ENCODE measurements at places on chromosomes 3 and 15. TPM values are rescaled to one million over a fixed set of nuclear protein-coding genes. Genes with fewer than 3 reads are reported as not detected.

- no peak for DNase-seq
Measured at GRCh38 chr3:42226470-42227425, 39.2 kb downstream of the CCK start.

Gene SLC12A8
- total RNA-seq: 1.4 TPM

Gene SCG5
- total RNA-seq: 3.7 TPM

DNA sequence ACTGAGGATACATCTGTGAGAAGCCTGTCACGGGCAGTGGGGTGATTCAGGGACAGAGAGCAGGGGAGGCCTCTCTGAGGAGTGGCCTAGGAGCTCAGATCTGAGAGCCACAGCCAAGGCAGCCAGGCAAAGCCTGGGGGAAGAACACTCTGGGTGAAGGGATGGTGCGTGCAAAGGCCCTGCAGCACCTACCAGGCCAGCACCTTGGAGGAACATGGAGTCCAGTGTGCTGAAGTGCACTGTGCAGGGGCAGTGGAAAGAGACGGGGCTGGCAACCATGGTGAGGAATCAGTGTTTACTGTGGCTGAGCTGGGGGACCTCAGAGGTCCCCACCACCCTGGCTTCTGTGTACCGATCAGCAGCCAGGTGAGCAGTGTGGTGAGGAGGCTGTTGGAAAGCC is 48.0 kb downstream of the NUP210 start:
- DNase-seq: no peak

GRCh38 chr3:74613060-74613459 is 1.4 kb downstream of the CNTN3 start:
- DNase-seq: no peak

Gene ARHGEF26
- total RNA-seq: 4.6 TPM

Gene TM6SF1
- 38.0 TPM for total RNA-seq

DNA sequence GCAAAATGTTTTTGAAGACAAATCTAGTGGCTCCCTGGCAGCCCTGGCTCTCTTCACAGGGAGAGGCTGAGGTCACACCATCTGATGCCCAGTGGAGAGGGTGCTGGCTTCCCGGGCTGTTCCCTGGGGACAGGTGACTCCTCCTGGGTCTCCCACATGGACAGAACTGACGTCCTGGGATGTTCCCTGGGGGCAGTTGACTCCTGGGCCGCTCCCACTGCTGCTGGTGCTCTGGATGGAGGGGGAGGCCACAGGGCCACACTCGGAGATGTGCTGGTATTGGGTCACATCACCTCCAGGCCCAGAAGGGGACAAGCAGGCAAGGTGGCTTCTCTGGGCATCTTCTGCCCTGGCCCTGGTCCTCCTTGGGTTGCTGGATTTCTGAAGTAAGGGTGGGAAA is 27.8 kb upstream of the ACAD9 start:
- DNase-seq: no peak

DNA sequence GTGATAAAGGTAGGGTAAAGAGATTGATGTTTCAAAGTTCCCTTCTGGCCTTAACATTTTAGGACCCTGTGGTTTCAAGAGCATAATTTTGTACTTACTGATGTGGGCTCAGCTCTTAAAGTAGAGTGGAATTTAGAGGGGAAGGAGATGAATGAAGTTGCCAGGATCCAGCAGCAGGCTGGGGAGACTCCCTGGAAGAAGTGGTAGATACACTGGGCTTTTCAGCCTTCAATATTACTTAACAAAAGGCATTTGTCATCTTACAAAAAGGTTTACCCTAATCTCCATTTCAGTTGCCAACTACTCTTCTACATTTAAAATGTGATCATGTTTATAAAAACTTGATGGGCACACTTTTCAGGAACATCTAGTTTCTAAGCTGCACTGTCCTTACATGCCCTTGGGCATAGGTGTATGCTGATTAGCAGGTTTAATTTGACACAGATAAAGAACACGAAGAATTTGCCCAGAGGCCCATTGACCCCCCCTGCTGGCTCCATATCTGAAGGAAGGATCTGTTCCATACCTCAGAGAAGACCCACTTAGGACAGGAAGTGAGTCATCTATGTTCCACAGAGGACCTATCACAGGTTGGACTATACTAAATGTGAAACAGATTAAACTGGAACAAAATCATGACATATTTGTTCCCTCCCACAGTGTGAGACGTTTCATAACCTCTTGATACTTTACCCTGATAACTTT is 93.0 kb upstream of the LPP start:
- DNase-seq: no peak

Measured in glomerular endothelial cell (primary cell).